A549 treated with ZK216348 at 1 μM for 4 hours (cell line): ENCODE measurements at places on chromosomes 2 and 18. TPM values are rescaled to one million over a fixed set of nuclear protein-coding genes. Genes with fewer than 3 reads are reported as not detected.

The RMDN2 gene
- total RNA-seq = 4.2 to 5.8 TPM (median 4.3 TPM) in 5 replicates

The SULT1C2 gene
- total RNA-seq = 0.34 to 0.88 TPM (median 0.53 TPM) in 5 replicates

The APCDD1 gene
- not detected in 5 replicates for total RNA-seq

The HOXD3 gene
- 0.14 to 0.32 TPM in 2 of 5 replicates, not detected in the others for total RNA-seq

The GAL3ST2 gene
- 0.20 to 0.46 TPM (median 0.33 TPM) in 5 replicates for total RNA-seq

The PARD6G gene
- 2.3 to 3.4 TPM (median 2.4 TPM) in 5 replicates for total RNA-seq

The ATF2 gene
- 17.0 to 20.8 TPM (median 17.8 TPM) in 5 replicates for total RNA-seq

The EFHD1 gene
- total RNA-seq = 1.8 to 4.6 TPM (median 3.5 TPM) in 5 replicates

The CNDP1 gene
- total RNA-seq = not detected in 5 replicates

The LMAN1 gene
- 19.6 to 38.9 TPM (median 30.9 TPM) in 5 replicates for total RNA-seq

The FIGLA gene
- not detected in 5 replicates for total RNA-seq

The TTC27 gene
- 21.6 to 32.2 TPM (median 25.3 TPM) in 5 replicates for total RNA-seq

The EDAR gene
- total RNA-seq = 0.05 to 0.08 TPM in 2 of 5 replicates, not detected in the others

The UGT1A4 gene
- total RNA-seq = not detected in 5 replicates

The LYPD6 gene
- 0.06 to 0.19 TPM (median 0.11 TPM) in 4 of 5 replicates, not detected in the other for total RNA-seq

The MROH2A gene
- total RNA-seq = 0.18 to 0.22 TPM in 2 of 5 replicates, not detected in the others

The C2orf80 gene
- total RNA-seq = not detected in 5 replicates

The CRYGD gene
- not detected in 5 replicates for total RNA-seq

The ADAM17 gene
- 21.6 to 37.3 TPM (median 29.0 TPM) in 5 replicates for total RNA-seq

The PTPRN gene
- 1.1 to 1.8 TPM (median 1.4 TPM) in 5 replicates for total RNA-seq

The TEX261 gene
- 70.6 to 88.3 TPM (median 83.2 TPM) in 5 replicates for total RNA-seq

The IL37 gene
- total RNA-seq = not detected in 5 replicates

The SLC38A11 gene
- not detected in 5 replicates for total RNA-seq

The CDK5R2 gene
- total RNA-seq = 2.3 to 4.7 TPM (median 3.8 TPM) in 5 replicates

The SFTPB gene
- 0.11 to 0.14 TPM in 2 of 5 replicates, not detected in the others for total RNA-seq

The CEP192 gene
- total RNA-seq = 7.4 to 10.4 TPM (median 7.8 TPM) in 5 replicates

The CYBRD1 gene
- total RNA-seq = 19.5 to 35.8 TPM (median 30.6 TPM) in 5 replicates

The OBSL1 gene
- total RNA-seq = 13.6 to 26.1 TPM (median 21.3 TPM) in 5 replicates

The LYPD1 gene
- 12.0 to 19.6 TPM (median 15.8 TPM) in 5 replicates for total RNA-seq

The GALNT14 gene
- total RNA-seq = 37.1 to 50.5 TPM (median 47.5 TPM) in 5 replicates

The CDH20 gene
- total RNA-seq = not detected in 5 replicates

The SS18 gene
- total RNA-seq = 42.7 to 57.8 TPM (median 52.6 TPM) in 5 replicates

The TLX2 gene
- 0.15 to 0.74 TPM (median 0.21 TPM) in 5 replicates for total RNA-seq

The TEX44 gene
- total RNA-seq = not detected in 5 replicates

The NAT8 gene
- not detected in 5 replicates for total RNA-seq

The TRIM43 gene
- not detected in 5 replicates for total RNA-seq

The RBM45 gene
- 11.7 to 14.1 TPM (median 13.0 TPM) in 5 replicates for total RNA-seq

The FEV gene
- not detected in 5 replicates for total RNA-seq

The ANKRD30BL gene
- not detected in 5 replicates for total RNA-seq

The FOXD4L1 gene
- total RNA-seq = 0.25 to 0.50 TPM (median 0.28 TPM) in 5 replicates

The PROKR1 gene
- not detected in 5 replicates for total RNA-seq

The OR6B2 gene
- total RNA-seq = not detected in 5 replicates

The ZNG1B gene
- total RNA-seq = 37.4 to 57.1 TPM (median 39.4 TPM) in 5 replicates

The COQ10B gene
- 14.6 to 19.4 TPM (median 18.0 TPM) in 5 replicates for total RNA-seq

The USP14 gene
- total RNA-seq = 50.7 to 70.8 TPM (median 65.0 TPM) in 5 replicates

The MAP3K19 gene
- not detected in 5 replicates for total RNA-seq

The KYNU gene
- 250 to 331 TPM (median 273 TPM) in 5 replicates for total RNA-seq

The ANKRD62 gene
- total RNA-seq = not detected in 5 replicates

The TSPYL6 gene
- not detected in 5 replicates for total RNA-seq

The IL18R1 gene
- 0.49 to 1.2 TPM (median 0.82 TPM) in 5 replicates for total RNA-seq

The PRSS56 gene
- total RNA-seq = 0.08 to 0.31 TPM (median 0.20 TPM) in 4 of 5 replicates, not detected in the other

The NGEF gene
- total RNA-seq = 12.8 to 20.8 TPM (median 17.1 TPM) in 5 replicates

The GAREM2 gene
- 5.6 to 10.3 TPM (median 7.7 TPM) in 5 replicates for total RNA-seq

The C2orf66 gene
- total RNA-seq = 0.11 TPM in 1 of 5 replicates, not detected in the others

The ZNF385B gene
- total RNA-seq = not detected in 5 replicates

The HOXD4 gene
- 0.44 to 0.66 TPM (median 0.56 TPM) in 5 replicates for total RNA-seq
